Cardiac muscle cell (in vitro differentiated cells and primary cell): ENCODE measurements at places on chromosomes 13 and 19.

DNA sequence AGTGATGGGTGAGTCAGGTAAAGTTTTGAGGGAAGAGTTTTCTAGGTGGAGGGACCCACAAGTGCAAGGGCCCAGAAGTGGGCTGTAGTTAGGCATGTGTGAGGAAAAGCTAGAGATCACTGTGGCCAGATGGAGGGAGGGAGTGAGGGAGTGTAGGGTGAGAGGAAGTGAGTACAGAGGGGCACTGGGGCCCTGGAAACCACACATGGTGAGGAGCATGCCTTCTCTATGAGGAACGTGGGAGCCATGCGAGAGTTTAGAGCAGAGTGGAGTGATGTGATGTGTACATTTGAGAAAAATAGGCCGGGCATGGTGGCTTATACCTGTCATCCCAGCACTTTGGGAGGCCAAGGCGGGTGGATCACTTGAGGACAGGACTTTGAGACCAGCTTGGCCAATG lies 14.7 kb upstream of the SHKBP1 start:
- no peak overlapping the region for H3K4me3 ChIP-seq
- no peaks in the 10 kb centered on the region for H3K36me3 ChIP-seq
- H3K4me1 ChIP-seq: no peaks in the 10 kb centered on the region
- no peak overlapping the region for H3K27ac ChIP-seq
- DNase-seq: no peak

GRCh38 chr13:72530471-72530870 lies 197.0 kb downstream of the MZT1 start:
- H3K36me3 ChIP-seq: no peaks in the 10 kb centered on the region
- no peaks in the 10 kb centered on the region for H3K27me3 ChIP-seq
- H3K4me1 ChIP-seq: no peaks in the 10 kb centered on the region
- H3K27ac ChIP-seq: no peak overlapping the region
- H3K4me3 ChIP-seq: no peak overlapping the region

GRCh38 chr13:34003656-34004055 lies 185.7 kb downstream of the RFC3 start:
- DNase-seq: no peak
- no peak overlapping the region for H3K4me3 ChIP-seq
- no peaks in the 10 kb centered on the region for H3K36me3 ChIP-seq
- H3K4me1 ChIP-seq: peaks cover 15% of the 10 kb centered on the region
- H3K27ac ChIP-seq: no peak overlapping the region

DNA sequence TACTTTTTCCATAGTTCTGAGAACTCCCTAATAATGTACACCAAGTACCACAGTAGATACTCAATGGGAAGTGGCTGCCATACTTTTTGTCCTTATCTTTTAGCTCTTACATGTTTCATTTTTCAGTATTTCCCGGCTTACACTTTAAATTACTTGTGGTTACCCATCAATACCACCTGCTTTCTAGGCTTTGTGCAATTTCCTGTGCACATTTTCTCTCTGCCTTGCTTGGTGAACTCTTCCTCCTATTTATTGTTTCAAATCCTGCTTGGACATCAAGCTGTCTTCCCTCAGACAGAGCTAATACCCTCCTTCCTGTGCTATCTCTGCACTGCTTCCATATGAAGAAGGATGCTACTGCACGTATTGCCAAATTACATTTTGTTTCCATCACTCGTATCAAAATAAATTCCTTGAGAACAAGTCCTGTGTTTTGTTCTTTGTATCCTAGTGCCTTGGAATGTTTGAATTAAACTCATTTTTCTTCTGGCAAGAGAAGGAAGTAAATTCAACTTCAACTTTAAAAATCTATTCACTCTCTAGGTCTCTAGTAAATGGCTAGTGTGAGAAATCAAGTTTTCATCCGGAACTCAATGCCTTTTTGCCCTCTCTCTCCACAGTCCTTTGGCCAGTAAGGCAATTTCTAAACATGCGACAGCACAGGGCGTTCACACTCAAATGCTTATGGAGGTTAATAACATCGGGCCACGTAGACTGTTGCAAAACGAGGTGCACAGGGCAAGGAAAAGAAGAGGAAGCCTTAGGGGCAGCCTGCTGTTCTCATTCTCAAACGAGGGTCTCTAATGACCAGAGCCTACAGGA lies 5.6 kb downstream of the ZAR1L start:
- no peak for DNase-seq
- no peaks in the 10 kb centered on the region for H3K36me3 ChIP-seq
- H3K4me1 ChIP-seq: no peaks in the 10 kb centered on the region

- no peak for DNase-seq
- no peaks in the 10 kb centered on the region for H3K27me3 ChIP-seq
- H3K4me3 ChIP-seq: no peak overlapping the region
- no peak overlapping the region for H3K27ac ChIP-seq
- no peaks in the 10 kb centered on the region for H3K4me1 ChIP-seq
Observed at GRCh38 chr13:35961461-35962220, 169.5 kb downstream of the DCLK1 start.

GRCh38 chr13:113586661-113587479 lies 2.3 kb downstream of the TFDP1 start:
- H3K4me3 ChIP-seq: no peak overlapping the region
- H3K27me3 ChIP-seq: no peaks in the 10 kb centered on the region
- peaks cover 2% of the 10 kb centered on the region for H3K4me1 ChIP-seq
